ENCODE measurements at places on chromosomes 5 and 9.

GRCh38 chr5:321726-322251 lies 275 bp downstream of the AHRR start:
- peak; percentile 25 for DNase-seq

DNA sequence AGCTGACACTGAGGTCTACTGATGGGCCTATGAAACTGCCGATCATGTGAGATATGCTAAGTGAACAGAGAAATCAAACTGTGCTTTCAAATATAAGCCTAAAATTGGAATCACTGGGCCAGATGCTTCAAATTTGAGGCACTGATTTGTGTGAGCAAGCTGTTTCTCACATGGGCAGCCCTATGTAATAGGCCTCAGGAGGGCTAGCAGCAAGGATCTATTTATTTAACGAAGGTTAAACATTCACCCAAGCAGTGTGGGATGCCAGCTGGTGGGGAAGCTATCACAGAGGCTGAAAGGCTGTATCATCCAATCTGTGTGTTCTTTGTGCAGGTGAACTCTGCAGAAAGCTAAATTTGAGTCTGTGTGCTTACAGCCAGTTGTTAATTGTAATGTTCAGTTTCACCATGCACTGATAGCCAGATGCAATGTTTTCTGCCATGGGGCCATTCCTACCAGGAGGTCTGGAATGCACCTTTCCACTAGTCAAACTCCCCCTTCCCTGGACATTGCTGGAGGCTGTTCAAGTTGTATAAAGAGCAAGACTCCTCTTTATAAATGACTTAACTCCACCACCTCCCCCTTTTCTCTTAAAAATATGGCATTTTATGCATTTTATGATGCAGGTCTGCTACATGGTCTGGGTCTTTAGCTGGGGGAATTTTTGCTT lies 228.9 kb downstream of the SH3GL2 start:
- DNase-seq, result no peak

DNA sequence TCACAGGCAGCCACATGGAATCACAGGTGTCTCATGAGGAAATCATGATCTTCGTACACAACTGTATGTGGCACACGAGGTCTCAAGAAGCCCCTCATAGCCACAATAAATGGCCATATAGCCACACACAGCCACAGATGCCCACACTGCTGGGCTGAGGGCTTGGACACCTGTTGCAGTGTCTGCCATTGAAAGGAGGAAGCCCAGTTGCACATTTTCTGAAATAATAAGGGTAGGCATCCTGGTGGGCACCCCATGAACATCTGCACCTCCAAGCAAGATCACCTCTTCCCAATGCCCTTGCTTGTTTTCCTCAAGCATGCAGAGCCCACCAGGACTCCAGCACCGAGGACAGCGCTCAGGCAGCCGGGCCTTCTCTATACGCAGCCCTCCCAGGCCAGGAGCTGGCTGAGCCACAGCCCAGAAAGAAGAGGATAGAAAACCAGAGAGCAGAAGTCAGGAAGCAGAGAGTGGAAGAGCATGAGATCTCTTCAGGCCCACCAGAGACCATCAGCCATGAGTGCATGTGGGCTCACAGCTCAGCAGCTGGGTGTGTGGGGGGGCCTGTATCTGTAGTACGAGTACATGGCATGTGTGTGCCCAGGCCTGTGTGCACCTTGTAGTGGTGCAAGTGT lies 1.0 kb upstream of the ACSL6 start:
- DNase-seq, result peak; percentile 73

DNA sequence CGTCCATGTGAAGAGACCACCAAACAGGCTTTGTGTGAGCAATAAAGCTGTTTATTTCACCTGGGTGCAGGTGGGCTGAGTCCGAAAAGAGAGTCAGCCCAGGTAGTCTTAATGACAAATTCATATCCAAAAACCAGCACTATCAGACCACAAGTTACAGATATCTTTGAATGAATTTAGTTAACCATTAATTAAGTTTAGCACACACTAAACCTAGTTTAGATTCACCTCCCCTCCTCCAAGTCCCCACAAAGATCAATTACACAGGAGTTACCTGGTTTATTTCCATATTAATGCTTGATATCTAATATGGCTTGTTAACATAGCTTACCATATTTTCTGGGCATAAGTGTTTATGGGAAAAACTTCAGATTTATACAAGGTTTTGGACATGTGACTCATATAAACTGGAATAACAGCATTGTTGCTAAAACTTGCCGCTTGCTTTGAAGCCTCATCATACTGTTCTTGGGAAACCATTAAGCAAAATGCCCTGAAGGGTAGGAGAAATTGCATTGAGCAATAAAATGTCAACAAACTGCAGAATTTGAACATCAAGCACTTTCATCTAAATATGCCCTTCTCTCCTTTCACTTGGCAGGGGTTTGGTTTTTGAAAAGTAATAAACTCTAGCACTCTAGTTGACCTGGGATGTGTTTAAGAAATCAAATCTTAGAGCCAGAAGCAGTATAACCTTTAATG lies 166.9 kb downstream of the SNCAIP start:
- no peak for DNase-seq

GRCh38 chr5:111929867-111930266 lies 172.9 kb upstream of the NREP start:
- no peak for DNase-seq

DNA sequence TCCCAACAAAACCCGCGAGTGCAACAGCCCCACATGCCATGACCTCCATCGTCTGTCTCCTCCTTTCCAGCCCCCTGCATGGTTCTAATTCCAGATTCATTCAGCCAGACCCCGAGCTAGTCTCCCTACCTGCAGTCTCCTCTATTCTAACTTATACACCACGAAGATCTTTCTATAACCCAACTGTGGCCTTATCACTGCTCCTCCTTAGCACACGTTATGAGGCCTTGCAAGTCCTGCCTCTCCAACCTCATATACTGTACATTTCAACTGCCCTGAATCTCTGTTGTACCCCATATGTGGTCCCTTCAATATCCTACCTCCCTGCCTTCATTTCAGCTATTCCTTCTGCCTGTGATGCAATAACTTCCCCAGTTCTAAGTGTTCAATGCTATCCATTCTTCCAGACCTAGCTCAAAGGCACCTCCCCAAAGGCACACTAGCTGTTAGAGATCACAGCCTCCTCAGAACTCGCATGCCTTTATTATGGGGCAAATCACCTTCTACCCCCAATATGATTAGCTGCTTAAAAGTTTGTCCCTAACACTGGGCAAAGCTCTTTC lies 215.1 kb upstream of the TRIM32 start:
- DNase-seq, result no peak

DNA sequence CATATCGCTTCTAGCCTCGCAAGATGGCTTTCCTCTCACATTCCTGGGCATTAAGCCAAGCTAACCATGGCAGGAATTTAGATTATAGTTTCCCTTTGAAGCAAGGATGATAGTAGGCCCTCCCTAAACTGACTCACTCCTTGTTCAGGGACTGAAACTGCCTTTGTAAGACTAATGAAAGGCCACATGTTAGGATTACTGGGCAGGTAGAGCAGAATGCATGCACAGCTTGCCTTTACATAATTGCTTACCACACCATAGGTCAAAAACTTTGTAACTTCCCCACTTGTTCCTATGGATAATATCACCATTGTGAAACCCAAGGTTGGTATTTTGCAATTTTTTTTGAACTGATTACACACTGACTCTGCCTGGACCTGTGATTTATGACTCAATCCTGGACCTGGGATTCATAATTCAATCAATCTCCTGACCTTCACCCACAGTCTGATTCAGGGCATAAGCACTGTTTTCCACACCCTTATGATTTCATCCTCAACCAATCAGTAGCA lies 41.0 kb upstream of the PRDM9 start:
- DNase-seq, result no peak

- no peak for DNase-seq
Measured at GRCh38 chr5:39650008-39650762, 225.4 kb upstream of the DAB2 start.

DNA sequence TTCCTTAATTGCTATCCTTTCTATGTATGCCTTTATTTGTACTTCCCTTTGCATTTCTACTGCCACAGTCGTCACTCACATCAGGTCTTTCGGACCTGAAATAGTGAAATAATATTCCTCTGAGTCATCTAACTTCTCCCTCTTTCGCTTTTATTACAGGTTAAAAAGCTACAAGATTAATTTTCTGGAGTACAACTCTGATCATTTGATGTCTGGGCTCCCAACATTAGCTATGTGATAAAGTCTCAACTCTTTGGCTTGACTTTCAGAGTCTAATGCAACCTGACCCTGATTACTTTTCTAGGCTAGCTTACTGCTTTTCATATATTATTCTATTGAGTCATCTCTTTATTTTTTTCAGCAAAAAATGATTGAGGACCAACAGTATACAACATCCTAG lies 638.8 kb upstream of the WWC1 start:
- DNase-seq, result no peak

GRCh38 chr9:26579056-26579455 lies 313.5 kb downstream of the CAAP1 start:
- DNase-seq, result peak; percentile 12

DNA sequence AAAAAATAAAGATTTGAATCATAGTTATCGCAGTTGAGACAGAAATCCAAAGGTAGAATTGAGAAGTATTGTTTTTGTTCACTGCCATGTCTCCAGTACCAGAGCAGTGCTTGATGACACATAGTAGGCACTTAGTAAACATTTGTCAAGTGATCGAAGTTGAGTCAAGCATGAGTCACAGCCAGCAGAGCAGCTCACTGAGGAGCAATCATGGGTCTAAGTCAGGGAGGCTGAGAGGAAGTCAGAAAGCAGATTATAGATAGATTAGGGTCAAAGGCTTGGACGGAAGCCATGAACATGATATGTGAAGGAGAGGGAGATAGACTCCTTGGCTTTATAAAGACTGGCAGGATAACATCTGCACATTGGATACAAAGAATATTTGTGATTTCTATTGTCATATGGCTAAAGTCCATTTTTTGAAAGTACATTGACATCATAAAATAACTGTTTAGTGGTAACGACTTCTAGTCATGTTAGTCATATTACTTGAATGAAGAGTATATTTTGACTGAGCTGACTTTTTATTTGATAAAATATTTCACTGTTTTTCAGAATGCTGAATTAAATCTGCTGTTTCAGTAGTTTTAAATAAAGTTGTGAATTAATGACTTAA lies 168.5 kb downstream of the RAB3C start:
- peak; percentile 79 for DNase-seq

- no peak for DNase-seq
Measured at GRCh38 chr5:143986516-143987212, 174.7 kb downstream of the HMHB1 start.

GRCh38 chr5:34552686-34553085 lies 103.4 kb upstream of the RAI14 start:
- no peak for DNase-seq

DNA sequence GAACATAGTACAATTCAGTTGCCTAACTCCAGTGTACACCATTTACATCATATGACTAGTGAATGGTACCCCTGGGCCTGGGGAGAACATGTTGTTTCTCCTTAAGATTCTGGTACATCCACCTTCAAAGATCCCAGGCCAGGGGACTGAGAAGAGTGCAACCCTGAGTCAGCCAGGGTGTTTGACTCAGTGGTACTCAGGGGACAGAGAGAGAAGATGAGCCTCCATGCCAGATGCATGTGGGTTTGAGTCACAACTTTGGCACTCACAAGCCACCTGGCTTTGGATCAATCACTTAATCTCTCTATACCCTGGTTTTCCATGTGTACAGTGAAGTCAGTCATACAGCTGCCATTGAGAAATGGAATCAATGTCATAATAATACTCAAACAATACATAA lies 53.7 kb downstream of the MAP1B start:
- DNase-seq, result no peak

DNA sequence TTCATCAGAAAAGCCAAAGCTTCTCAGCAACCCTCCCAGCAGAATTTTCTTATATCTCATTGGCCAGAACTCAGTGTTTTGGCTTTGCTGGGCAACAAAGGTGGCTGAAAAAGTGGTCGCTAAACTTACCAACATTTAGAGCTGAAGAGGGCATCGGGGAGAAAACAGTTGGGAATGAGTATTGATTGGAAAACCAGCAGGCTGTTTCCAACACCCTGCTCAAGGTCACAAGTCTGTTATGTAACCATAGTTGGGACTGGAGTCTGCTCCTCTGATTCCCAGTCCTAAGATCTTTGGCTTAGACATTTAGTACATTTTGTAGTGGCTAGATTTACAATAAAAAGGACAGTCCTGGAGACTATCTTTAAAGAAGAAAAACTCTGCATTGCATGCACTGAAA lies 17.1 kb downstream of the IL12B start:
- DNase-seq, result no peak

GRCh38 chr5:26791021-26791420 lies 247.4 kb downstream of the CDH9 start:
- no peak for DNase-seq

GRCh38 chr9:78777747-78778146 lies 480.8 kb downstream of the PSAT1 start:
- DNase-seq, result peak; percentile 8

GRCh38 chr5:5523066-5523505 lies 100.6 kb downstream of the ICE1 start:
- peak; percentile 3 for DNase-seq

- peak; percentile 6 for DNase-seq
Measured at GRCh38 chr5:80935811-80936385, 24.3 kb upstream of the RASGRF2 start.

- no peak for DNase-seq
Measured at GRCh38 chr5:90111364-90112032, 298.1 kb downstream of the CETN3 start.

DNA sequence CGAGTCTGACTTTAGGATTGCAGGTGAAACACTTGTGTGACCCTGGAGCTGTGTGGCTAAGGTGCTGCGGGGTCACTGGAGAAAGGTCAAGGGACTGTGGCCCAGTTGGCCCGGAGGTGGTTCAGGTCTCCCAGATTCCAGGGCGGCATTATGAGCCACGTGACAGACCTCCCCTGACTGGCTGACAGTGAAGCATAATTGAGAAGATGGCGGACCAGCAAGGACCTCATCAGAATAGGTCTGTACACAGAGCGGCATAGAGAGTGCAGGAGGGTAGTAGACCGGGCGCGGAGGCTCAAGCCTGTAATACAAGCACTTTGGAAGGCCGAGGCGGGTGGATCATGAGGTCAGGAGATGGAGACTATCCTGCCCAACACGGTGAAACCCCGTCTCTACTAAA lies 815 bp upstream of the ODF2 start:
- no peak for DNase-seq

- DNase-seq, result no peak
Measured at GRCh38 chr5:84436866-84437265, 52.2 kb upstream of the EDIL3 start.

DNA sequence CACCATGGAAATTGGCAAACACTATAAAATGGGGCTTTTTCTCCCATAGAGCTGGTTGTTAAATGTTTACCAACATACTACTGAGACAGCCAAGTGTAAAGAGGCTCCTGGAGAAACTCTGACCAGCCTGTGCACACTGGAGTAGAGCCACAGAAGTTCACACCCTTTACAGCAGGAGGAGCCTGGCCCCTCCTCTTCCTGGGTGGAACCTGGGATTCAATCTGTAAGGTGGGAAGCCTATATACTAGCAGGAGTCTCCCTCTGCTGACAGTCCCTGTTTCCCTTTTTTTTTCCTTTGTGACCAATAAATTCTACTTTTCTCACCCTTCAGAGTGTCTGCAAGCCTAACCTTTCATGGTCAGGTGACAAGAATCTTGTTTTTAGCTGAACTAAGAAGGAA lies 10.4 kb upstream of the SLC30A5 start:
- peak; percentile 46 for DNase-seq

- no peak for DNase-seq
Measured at GRCh38 chr5:127322403-127322802, 31.8 kb downstream of the MEGF10 start.

- DNase-seq, result no peak
Measured at GRCh38 chr5:96634881-96635280, 27.3 kb upstream of the CAST start.

GRCh38 chr9:133368249-133368881 lies 7.5 kb downstream of the SURF4 start:
- no peak for DNase-seq

All from KBM-7 (cell line).